ENCODE measurements at places on chromosomes 12 and 14.

GRCh38 chr12:105555556-105556295 is 225.2 kb downstream of the C12orf75 start:
- no peak for DNase-seq

DNA sequence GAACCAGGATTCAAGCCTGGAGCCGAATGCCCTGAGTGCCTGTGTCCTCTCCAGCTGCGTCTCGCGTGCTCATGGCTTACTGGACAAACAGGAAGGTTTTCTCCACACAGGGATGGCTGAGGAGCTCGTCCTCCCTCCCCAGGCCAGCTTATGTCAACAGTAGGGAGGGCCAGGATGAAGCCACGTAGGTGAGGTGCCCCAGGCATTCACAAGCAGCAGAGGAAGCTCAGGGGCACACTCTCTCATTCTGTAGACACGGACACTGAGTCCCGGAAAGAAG is 49.3 kb downstream of the TRPV4 start:
- DNase-seq, result no peak

GRCh38 chr14:68628605-68629310 is 164.1 kb downstream of the ZFP36L1 start:
- DNase-seq, result no peak

DNA sequence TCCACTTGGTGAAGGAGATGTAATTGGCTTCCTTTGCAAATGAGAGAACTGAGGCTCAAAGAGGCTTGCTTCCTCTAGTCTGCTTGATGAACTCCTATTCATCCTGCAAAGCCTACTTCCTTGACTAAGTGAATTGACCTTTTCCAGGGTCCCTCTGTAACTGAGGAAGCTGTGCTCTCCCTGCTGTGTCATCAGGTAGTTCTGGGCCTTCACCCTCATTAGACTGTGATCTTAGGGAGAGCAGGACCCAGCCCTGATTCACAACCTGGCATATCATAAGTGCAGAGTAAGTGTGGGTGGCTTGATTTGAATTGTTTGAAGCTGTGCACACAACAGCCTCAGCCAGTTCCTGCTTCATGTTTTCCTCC is 16.3 kb downstream of the ASB2 start:
- DNase-seq, result no peak

DNA sequence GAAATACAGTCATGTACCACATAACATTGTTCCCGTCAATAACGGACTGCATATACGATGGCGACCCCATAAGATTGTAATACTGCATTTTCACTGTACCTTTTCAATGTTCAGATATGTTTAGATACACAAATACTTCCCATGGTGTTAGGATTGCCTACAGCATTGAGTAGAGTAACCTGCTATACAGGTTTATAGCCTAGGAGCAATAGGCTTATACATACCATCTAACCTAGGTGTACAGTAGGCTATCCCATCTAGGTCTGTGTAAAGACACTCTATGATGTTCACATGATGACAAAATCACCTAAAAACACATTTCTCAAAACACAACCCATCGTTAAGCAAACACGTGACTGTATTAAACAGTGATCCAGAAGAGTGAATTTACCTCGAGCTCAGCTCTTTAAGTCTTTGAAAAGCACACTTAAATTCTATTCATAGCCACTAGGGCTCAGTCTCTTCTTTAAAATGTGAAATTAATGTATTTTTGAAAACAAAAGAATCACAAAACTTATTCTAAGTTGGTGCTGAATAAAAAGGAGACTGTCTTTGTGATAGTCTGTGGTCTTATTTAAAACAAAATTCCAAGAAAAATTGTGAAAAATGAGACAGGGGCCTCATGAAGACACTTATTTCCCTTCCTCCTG is 239.1 kb upstream of the ARID2 start:
- DNase-seq, result no peak

DNA sequence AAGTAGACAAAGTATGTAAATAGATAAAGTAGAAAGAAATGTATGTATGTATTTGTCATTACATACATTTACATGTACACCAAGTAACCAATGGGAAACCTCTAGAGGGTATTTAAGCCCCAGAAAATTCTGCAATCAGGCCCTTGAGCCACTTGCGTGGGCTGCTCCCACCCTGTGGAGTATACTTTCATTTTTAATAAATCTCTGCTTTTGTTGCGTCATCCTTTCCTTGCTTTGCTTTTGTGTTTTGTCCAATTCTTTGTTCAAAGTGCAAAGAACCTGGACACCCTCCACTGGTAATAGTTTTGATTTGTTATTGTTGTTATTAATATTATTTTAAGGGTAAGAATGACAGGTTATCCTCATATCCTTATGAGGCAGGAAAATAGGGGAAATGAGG is 21.8 kb downstream of the CAPS2 start:
- no peak for DNase-seq

GRCh38 chr12:1838205-1838993 is 18.0 kb downstream of the LRTM2 start:
- DNase-seq, result no peak

DNA sequence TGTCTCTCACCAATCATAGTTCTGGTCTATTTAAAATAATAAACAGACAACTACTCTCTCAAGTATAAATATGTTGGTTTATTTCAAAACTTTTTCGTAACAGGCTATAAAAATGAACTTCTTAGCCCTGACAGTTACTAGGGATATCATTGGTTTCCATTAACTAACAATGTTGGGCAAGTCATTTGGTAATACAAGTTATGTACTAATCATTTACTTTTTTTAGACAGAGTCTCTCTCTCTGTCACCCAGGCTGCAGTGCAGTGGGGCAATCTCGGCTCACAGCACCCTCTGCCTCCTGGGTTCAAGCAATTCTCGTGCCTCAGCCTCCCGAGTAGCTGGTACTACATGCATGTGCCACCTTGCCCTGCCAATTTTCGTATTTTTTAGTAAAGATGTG is 14.6 kb upstream of the KANSL2 start:
- DNase-seq, result no peak

GRCh38 chr14:49057838-49058510 is 528.2 kb downstream of the RPS29 start:
- DNase-seq, result no peak

- DNase-seq, result no peak
These were observed 747 bp upstream of the DACT1 start for GRCh38 chr14:58637040-58637390.

GRCh38 chr12:65100140-65100539 is 21.0 kb downstream of the WIF1 start:
- DNase-seq, result no peak

DNA sequence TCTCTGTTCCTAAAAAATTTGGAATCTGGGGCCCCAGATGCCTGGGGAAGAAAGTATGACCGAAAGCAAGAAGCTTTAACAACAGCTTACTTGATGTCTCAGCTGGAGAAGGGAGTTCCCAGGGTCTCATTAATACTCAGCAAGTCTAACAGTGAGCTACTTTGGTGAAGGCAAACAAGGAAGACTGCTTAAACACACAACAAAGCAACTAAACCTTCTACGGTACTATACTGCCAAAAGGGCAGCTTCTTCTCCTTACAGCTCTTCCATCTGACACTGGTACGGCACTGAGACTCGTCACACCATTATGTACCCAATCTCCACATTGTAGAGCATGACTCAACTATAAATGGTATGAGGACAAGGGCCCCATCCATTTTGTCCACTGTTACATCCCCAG is 213.0 kb downstream of the MED13L start:
- no peak for DNase-seq

DNA sequence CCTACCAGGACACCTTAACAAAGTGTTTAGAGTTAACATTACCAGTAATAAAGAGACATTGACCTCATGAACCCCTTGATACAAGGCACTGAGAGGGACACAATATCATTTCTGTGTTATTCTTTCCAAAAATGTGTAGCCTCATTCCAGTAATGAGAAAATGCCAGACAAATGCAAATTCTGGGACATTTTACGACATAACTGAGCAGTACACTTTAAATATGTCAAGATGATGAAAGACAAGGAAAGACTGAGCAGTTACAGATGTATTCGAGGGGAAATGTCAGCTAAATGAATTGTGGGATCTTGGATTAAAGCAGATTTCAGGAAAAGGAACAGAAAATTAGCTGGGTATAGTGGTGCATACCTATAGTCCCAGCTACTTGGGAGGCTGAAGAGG is 255.6 kb downstream of the ERC1 start:
- no peak for DNase-seq

GRCh38 chr12:46675736-46676135 is 150.1 kb downstream of the SLC38A4 start:
- DNase-seq, result no peak

DNA sequence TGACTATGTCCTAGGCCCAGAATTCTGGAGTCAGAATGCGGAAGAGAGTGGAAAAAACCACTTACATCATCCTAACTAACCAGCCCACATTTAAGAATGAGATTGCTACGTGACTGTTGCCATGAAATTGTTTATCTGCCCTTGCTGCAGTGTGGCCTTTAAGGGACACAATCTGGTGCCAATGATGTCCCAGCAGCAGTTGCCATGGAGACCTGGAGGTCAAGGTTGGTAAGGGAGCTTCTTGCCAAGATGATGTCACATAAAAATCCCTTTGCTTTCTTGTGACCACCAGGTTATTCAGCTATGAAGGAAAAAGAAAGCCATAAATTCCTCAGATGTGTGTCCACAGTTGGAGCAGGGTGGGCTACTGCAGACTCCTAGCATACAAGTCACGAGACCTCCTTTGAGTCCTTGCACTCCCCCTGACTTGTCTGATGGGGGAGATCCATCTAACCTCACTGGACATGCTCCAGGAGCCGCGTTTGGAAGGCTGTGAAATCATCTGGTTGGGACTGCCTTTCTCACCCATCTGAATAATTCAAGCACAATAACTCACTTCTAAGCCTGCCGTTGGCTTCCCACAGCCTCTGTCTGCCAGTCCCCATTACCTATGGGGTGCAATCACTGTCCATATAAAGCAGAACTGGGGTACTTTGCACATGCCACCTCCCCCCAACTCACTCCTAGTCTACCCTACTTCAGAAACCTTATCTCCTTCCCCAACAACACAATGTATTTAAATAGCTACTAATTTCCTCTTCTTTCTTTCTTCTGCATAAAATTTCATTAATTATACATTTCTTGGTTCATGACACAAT is 165.6 kb downstream of the ZFP36L1 start:
- DNase-seq, result no peak

GRCh38 chr12:123655420-123655819 is 15.5 kb upstream of the TCTN2 start:
- DNase-seq, result no peak

DNA sequence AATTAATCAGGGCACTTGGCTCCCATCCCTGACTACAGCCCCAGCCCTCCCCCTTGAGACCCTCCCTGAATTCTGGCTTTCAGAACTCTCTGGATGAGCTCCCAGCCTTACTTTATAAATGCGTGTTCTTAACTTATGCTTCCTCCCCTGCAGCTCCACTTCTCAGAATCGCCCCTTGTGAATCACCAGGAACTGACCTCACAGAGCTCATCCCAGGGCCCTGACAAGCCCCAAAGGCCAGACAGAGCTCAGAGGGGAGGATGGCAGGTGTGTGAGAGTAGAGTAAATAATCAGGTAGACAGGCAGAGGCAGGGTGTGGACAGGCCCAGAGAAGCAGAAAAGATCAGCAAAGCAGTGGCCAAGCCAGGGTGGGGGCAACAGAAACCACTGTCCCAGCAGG is 68.2 kb upstream of the FOXN3 start:
- no peak for DNase-seq

DNA sequence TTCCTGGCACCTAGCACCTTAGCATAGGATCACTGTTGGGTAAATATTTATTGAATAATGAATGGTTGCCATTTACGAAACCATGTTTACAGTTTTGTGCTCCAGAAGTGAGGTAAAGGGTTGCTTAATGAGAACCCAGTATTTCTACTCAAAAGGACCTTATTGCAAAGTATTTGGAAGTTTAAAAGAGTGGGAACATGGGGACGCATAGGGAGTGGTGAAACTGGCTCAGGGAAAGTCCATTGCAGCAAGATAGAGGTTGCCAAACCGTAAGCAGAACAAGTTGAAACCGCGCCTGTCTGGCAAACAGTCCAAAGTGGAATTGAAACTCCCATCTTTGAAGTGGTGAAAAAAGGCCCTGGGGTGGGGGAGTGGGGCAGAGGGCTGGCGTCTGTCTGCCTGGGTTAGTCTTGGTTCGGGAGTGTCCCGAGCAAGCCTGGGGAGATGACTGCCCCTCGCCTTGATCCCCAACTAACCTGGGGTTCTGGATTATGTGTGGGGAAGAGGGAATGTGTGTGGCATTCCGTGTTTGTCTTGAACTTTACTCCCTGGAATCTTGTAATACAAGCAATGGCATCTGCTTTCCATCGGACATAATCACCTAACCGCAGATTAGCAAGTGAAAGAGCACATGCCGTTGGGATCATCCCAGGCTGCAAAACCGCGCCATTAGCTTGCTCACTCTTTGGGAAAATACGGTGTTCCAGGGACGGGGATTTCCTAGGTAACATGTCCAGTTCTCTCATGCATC is 7.2 kb downstream of the ALDH2 start:
- DNase-seq, result no peak

GRCh38 chr14:38505221-38505972 is 249.5 kb upstream of the CLEC14A start:
- no peak for DNase-seq

DNA sequence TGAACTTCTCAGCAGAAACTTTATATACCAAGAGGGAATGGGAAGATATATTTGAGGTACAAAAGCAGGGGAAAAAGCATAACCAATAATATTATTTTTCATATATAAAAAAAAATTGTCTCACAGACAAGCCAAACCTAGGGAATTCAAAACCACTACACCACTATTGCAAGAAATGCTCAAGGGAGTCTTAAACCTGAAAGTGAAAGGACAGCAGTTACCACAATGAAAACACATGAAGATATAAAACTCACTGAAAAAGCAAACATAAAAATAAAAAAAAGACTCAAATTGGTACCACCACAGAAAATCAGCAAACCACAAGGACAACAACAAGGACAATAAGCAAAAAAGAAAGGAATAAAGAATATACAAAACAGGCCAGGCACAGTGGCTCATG is 131.9 kb downstream of the CEP128 start:
- DNase-seq, result no peak

GRCh38 chr14:68824517-68825347 is 31.9 kb upstream of the ZFP36L1 start:
- DNase-seq, result peak; percentile 68

DNA sequence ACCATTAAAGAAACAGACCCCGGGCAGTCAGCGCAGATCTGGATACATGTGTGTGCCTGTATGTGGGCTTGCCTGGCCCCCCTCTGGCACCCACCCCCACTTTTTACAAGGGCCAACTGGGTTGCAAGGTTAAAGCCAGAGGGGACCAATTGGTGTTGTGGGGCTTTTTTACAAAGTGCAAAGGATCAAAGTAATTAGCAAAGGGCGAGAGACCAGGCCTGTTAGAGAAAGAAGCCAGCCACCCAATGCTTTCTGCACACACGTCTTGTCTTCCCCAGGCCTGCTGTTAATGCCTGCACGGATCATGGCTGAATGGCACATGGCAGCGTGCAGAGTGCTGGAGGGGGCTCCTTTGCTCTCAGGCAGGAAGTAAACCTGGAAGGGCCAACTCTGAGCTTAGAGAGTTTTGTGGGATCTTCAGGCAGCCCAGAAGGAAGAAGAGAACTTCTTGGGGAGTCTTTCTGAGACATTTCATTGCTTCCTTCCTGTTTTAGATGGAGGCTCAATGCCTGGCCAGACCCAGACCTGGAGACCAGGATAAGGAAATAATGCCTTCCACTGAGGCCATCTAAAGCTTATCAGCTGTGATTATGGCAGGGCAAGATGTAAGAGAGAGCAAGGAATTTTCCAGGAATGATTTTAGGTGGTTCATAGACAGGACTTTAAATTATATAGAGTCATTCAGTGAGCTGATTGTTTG is 523.4 kb upstream of the TBX3 start:
- DNase-seq, result no peak

- DNase-seq, result no peak
These were observed 50.7 kb upstream of the NRXN3 start for GRCh38 chr14:78119440-78119839.

GRCh38 chr12:105803292-105803691 is 335.5 kb downstream of the NUAK1 start:
- no peak for DNase-seq

Data from hematopoietic multipotent progenitor cell treated with erythropoietin and hydrocortisone succinate and interleukin-3 and kit ligand, for 17 days (in vitro differentiated cells).